ENCODE measurements at places on chromosomes 6 and 20. TPM values are rescaled to one million over a fixed set of nuclear protein-coding genes. Genes with fewer than 3 reads are reported as not detected.

Gene ZFP64
- total RNA-seq: 12.2 TPM

Gene SNPH
- total RNA-seq: 9.7 TPM

Gene ID4
- not detected for total RNA-seq

Gene TMEM14C
- 44.2 TPM for total RNA-seq

Gene CNR1
- not detected for total RNA-seq

Gene BPI
- total RNA-seq: not detected

Gene GPX5
- total RNA-seq: not detected

Gene FAM229B
- total RNA-seq: 1.9 TPM

Gene HLA-G
- 2.0 TPM for total RNA-seq

Gene SPEF1
- not detected for total RNA-seq

Gene KIF13A
- total RNA-seq: 0.54 TPM

Gene IP6K3
- total RNA-seq: not detected

Gene DEFB132
- total RNA-seq: not detected

DNA sequence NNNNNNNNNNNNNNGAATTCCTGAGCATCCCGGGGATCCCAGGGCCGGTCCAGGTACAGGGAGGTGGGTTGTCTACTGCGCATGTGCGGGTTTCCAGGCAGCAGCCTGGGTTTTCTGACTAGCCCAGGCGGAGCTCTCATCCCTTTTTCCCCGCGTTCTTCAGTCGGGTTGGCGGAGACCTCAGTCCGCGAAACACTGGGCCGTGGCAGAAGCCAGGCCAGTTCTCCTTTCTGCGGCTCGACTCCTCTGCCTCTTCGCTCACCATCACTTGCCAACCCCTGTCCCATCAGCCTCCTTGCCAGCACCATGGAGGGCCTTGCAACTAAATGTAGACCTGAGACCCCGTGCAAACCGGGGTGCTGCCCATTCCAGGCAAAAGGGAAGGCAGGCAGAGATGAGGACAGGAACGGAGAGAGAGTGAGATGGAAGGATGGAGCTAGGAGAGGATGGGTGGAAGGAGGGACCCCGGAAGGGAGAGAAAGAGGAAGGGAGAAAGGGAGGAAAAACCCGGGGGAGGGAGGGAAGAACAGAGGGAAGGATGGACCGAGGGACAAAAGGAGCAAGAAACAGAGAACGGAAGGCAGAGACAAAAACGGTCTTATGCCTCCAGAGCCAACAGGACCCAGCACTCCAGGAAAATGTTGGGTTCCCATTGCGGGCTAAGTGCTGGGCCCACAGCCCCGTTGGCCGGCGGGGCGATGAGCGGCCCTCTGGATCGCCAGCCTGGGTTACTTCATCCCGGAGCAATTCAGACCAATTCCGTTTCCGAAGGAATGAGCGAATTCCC lies 445.4 kb upstream of the DEFB115 start:
- DNase-seq: peak; percentile 44

GRCh38 chr6:6479785-6480184 lies 108.7 kb upstream of the LY86 start:
- DNase-seq: no peak

GRCh38 chr20:63254606-63255384 lies 532 bp upstream of the NKAIN4 start:
- DNase-seq: no peak

DNA sequence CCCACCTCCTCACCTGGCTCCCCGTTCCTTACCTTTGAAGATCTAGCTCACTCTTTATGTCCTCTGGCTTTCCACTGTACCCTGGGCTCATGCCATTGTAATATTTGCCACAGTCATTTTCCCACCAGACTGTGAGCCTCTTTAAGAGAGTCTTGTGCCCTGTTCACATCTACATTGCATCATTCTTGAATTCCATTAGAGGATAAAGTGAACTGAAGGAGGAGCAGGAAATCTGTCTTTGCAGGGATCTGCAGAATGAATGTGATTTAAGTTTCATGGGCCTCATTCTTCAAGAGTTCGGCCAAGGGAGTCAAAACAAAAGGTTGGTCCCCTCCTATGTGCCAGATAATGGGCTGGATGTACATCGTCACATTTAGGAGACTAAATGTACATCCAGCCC lies 272.6 kb upstream of the CITED2 start:
- no peak for DNase-seq

- DNase-seq: no peak
Measured at GRCh38 chr6:122715725-122716124, 63.8 kb upstream of the FABP7 start.

- DNase-seq: no peak
Measured at GRCh38 chr6:84340422-84340821, 113.0 kb upstream of the CEP162 start.

DNA sequence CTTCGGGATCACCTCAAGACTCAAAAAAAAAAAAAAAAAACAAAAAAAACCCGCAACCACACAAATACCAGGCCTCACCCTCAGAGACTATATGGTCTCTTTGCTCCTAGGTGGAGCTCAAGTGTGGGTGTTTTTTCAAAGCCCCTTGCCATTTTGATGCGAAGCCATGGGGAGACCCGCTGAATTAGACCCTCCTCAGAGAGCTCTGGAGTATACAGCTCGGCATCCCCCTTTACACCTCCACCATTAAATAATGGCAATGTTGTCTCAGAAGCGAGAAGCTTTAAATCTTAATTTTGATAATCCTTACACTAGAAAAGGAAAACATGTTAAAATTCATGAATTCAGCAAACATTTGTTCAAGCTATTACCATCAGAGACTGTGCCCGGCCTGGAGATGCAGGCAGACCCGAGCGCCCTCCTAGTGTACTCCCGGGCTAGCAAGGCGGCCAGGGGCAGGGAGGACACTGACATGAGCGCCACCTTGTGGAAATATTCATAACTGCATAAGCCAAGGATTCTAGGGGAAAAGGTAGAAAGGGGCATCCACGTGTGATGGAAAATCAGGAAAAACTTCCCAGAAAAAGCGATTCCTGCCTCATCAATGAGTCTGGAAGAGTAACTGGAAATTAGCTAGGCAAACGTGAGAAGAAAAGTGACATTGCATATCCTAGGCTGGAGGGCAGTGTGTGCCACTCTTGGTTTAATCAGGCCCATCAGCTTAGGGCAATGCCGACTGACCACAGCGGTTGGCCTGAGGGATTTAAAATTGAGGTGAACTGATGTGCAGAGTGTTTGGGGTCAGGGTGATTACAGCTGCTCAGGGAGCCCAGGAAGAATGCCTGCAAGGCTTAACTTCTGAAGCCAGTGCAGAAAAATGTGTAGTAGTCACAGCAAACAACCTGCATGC lies 72.5 kb downstream of the B3GAT2 start:
- peak; percentile 45 for DNase-seq

DNA sequence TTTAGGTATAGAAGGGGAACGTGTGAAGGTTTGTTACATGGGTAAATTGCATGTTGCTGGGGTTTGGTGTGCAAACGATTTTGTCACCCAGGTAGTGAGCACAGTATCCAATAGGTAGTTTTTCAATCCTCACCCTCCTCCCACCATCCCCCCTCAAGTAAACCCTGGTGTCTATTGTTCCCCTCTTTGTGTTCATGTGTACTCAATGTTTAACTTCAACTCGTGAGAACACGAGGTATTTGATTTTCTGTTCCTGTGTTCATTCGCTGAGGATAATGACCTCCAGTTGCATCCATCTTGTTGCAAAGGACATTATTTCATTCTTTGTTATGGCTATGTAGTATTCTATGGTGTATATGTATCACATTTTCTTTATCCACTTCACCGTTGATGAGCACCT lies 11.6 kb upstream of the VNN1 start:
- no peak for DNase-seq

GRCh38 chr6:122381494-122382265 lies 17.8 kb upstream of the HSF2 start:
- DNase-seq: no peak

DNA sequence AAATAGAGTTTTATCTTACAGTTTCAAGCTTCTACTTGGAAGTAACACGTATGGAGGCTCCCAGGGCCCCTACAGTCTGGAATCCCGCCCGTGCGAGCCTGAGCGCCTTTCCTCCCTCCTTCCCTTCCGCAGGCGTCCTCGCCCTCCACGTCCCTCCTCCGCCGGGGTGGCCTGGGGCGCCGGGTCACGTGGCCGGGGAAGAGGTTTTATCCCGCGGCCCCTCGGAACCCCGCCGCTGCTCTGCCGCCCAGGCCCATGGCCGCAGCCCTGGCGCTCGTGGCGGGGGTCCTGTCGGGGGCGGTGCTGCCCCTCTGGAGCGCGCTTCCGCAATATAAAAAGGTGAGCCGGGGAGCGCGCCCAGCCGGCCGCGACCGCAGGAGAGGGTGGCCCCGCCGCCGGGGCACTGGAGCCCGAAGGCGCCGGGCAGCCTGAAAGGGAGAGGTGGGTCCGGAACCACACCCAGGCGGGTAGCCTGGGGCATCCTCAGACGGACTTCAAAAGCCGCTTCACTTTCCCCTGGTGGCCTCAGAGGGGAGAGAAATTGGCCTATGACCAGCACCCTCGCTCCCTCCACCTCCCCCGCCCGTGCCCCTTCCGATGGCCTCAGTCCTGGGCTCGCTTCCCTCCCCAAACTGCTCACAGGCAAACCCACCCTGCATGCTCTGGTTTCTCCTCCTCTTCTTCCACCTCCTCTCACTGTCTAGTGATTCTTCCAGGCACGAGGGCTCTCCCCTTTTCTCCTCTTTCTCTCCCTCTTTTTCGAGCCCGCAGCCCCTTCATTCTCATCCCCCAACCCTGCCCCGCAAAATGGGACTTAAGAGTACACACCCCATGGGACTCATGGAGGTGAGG lies at the start of gene CLPSL2:
Gene CLPSL2 (plus strand): TSS at position 235 of the 852 bp plus-strand sequence. CDS start 21 bp downstream, at position 256.
- peak; percentile 42 for DNase-seq

GRCh38 chr6:80357674-80358073 lies 251.2 kb downstream of the BCKDHB start:
- no peak for DNase-seq

DNA sequence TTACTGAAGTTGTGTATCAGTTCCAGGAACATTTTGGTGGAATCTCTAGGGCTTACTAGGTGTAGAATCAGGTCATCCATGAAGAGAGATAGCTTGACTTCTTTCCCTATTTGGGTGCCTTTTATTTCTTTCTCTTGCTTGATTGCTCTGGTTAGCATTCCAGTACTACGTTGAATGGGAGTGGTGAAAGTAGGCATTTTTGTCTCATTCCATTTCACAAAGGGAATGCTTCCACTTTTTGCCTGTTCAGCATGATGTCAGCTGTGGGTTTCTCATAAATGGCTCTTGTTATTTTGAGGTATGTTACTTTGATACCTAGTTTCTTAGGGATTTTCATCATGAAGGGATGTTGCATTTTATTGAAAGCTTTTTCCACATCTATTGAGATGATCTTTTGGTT lies 195.3 kb downstream of the MOXD1 start:
- no peak for DNase-seq

DNA sequence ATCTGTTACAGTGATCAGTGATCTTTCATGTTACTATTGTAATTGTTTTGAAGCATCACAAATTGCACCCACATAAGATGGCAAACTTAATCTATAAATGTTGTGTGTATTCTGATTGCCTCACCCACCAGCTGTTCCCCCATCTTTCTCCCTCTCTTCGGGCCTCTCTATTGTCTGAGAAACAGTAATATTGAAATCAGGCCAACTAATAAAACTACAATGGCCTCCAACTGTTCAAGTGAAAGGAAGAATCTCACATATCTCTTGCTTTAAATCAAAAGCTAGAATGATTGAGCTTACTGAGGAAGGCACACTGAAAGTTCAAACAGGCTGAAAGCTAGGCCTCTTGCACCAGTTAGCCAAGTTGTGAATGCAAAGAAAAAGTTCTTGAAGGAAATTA lies 141.2 kb downstream of the CDK19 start:
- DNase-seq: no peak

DNA sequence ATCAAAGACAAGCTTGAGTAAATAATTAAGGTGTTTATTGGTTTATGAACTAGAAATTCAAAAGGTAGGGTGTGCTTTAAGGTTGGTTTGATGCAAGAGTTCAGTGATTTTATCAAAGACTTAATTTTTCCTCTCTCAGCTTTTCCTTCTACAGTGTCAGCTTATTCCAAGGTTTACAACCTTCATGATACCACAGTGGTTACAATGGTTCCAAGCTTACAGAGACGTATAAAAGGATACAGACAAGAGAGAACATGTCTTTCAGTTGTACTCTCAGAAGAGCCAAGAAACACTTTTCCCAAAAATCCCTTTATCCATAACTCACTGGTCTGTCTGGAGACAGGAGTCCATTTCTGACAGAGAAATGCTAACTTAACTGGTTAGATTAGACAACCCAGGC lies 93.5 kb upstream of the LOC128125822 start:
- no peak for DNase-seq

DNA sequence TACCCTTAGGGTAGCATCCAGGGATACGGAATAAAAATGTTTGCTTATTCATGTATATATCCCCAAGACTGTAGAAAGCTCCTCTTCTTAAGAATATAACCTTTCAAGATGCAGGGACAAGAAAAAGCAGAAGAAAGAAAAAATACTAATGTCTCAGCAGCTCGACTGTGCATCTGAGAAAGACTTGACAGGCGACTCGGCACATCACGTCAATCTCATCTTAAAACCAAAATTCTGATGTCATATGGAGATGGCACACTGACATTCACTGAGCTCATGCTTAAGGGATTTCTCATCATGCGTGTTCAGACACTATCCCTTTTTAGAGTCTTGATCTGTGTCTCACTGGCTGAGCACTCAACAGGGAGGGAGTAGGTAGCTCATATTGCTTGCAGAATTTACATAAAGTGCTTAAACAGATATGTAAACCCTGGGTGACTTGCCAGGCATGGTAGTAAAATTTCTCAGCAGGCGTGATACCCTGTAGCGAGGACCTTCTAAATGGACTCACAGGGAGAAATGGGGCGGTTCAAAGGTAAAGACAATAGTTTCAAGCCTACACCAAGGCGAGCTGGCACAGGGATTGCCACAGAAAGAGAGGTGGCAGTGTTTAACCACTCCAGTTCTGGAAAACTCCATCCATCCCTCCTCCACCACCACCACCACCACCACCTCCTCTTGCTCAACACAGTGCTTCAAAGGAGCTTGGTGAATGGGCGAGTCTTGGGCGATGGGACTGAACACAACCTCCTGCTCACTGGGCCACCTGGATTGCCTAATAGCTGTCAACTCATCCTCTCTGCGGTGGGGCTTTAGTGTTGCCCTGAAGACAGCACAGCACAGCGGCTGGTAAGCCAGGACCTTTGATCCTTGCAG lies 330.5 kb downstream of the TFAP2A start:
- no peak for DNase-seq

DNA sequence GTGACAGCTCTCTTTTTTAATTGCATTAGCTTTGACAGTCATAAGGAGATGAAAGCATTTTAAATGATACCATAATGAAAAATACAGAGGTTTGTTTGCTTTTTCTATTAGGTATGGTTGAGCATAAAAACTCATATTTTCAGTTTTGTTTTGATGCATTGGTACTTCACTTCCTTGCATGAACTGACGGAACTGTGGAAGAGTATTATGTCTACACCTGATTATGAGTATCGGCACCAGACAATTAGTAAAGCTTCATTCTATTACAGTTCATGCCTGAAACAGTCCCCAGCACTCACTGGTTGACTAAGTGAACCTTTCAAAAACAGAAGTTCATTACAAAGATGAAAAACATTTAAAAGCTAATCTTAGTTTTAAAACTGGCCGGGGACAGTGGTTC lies 593.0 kb downstream of the GRIK2 start:
- no peak for DNase-seq

- peak; percentile 48 for DNase-seq
Measured at GRCh38 chr6:37535759-37536490, 36.2 kb upstream of the CCDC167 start.

Measured in activated naive CD8-positive, alpha-beta T cell treated with anti-CD3 and anti-CD28 coated beads, Interleukin-2, amount 10 ng/mL, durations not matched to agents 7 days and 5 days (primary cell).